Subcutaneous adipose tissue (tissue), 4 donors: ENCODE measurements at places on chromosomes 4 and X. TPM values are rescaled to one million over a fixed set of nuclear protein-coding genes. Genes with fewer than 3 reads are reported as not detected.

Gene FAM53A
- total RNA-seq, result 5.9 TPM

Gene ESX1
- total RNA-seq, result not detected

Gene TLR1
- 8.1 TPM for total RNA-seq

Gene CXCL6
- total RNA-seq, result not detected

Gene ZNF280C
- 4.1 TPM for total RNA-seq
